SJSA1 (cell line): ENCODE measurements at places on chromosomes 5 and 9.
A peak's percentile ranks its signal among the peaks of the same experiment; 100 is the strongest.

GRCh38 chr9:25994605-25995004, 316.4 kb upstream of the TUSC1 start:
- DNase-seq, result no peak

- DNase-seq, result peak; percentile 95
Measured at GRCh38 chr5:151072630-151073025, 8.2 kb downstream of the TNIP1 start.

- no peak for DNase-seq
Measured at GRCh38 chr5:62093976-62094375, 212.0 kb upstream of the KIF2A start.

GRCh38 chr9:91130796-91131318, 230.9 kb downstream of the AUH start:
- DNase-seq, result no peak

DNA sequence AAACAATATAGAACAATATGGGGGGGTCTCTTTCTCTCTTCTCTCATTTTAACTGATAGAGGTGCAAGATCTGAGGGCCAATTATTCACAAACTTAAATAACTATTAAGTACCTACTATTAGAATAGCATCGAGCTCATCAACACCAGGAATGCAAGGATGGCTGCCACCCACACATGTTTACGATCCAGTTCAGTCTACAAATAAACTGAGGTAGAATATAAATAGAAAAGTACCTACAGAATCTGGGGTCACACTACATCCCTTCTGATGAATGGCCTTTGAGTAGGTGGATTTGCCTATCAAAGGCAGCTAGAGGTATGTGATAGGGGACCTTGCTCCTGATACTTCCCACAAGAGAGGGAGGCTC, 91.8 kb upstream of the ZNF366 start:
- no peak for DNase-seq

DNA sequence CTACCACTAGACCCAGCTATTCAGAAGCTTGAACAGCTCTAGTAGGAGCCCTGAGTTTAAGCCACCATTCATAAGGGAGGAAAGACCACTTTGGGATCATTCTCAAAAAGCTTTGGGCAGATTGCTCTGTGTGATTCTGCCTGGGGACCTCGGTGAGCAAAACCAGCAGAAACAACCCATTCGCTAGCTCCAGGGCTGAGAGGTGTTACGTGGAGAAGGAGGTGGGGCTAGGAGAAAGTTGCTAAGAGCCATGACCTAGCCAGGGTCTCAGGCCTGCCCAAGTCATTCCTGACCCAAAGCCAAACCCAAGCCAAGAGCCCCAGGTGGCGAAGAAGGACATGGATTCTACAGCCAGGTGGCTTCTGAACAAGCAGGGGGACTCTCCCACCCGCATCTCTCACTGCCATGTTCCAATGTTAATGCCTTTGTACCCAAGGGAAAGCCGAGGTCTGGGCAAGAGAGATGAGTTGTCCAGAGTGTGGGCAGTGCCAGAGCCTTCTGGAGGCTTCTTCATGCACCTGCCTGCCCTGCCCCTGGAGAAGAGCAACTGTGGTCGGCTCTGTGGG, 4.0 kb upstream of the BARHL1 start:
- no peak for DNase-seq

GRCh38 chr5:128100860-128101557, 17.4 kb downstream of the SLC12A2 start:
- DNase-seq, result no peak

- DNase-seq, result no peak
Measured at GRCh38 chr5:65961633-65962032, 35.3 kb downstream of the ERBIN start.

DNA sequence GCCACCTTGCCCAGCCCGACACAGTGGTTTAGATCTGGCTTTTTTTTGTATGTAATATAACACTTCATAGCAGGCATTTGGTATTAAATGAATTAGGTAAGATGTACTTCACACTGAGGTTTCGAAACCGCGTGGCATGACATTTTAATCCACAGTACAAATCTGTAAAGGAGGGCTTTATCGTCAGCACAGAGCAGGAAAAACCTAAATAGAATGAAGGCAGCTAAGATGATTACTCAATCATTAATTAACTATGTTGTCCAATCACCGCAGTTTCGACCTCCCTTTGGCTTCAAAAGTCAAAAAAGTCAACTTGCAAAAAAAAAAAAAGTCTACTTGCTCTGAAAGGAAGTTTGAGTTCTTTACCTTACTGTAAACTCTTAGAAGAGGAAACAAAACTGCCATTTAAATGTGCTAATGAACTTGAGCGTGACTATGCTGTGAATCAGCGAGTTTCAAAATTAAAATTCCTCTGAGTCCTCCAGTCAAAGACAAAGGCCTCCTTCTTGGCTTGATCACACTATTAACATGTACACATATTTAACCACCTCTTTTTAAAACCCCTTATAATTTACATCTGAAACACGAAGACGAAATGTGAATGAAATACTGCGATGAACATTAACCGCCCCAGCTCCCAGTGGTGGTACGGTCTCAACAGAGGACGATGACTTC, 698 bp upstream of the SEC24A start:
- DNase-seq, result no peak

DNA sequence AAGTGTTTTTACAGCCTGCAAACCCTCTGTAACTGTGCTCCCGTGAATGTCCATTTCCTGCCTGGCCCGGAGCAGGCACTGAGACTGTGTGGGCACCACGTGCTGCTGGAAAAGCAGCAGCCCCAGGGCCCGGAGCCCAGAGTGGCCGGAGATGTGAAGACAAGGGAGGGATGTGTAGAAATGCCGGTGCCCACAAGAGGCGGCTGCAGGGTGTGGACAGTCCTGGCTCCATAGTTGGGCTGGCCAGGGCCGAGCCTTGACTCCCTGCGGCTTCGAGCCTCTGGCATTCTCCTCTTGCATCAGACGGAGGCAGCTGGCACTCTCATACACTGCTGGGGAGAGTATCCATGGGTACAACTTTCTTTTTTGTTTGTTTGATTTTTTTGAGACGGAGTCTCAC, 13.2 kb upstream of the GFPT2 start:
- DNase-seq, result no peak

DNA sequence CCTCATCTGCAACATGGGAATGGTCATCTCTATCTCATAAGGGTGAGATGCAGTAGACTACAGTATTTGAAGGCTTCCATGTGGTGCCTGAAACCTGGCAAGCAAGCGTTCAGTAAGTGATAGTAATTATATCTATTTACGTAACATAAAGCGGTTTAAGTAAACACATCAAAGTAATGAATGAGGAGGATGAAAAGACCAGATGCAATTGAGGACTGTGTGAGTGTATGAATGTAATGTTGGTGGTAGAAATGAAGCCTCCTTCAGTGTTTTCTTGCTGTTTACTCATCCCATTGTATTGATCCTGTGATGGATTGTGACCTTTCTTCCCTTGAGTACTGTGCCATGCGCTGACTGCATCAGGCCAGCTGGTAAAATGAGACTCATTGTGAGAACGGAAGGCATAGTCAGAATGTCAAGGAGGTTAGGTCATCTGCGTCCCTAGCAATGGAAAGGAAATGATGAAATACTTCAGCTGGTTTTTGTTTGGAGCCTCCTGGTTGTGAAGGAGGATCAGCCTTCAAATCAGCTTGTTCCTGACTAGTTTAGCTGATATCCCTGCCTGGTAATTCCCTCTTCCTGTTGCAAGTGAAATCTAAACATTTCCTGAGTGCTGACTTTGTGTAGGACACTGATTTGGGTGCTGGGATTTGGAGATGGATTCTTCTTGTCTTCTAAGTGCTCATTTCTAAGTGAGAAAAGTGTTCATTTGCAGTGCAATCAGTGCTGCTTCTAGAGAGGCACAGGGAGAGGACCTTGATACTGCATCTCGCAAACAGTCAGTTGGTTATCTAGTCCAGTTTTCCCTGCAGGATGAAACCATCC, 35.6 kb downstream of the TNFSF8 start:
- peak; percentile 83 for DNase-seq

- DNase-seq, result no peak
Measured at GRCh38 chr9:92737611-92738299, 26.9 kb downstream of the BICD2 start.

DNA sequence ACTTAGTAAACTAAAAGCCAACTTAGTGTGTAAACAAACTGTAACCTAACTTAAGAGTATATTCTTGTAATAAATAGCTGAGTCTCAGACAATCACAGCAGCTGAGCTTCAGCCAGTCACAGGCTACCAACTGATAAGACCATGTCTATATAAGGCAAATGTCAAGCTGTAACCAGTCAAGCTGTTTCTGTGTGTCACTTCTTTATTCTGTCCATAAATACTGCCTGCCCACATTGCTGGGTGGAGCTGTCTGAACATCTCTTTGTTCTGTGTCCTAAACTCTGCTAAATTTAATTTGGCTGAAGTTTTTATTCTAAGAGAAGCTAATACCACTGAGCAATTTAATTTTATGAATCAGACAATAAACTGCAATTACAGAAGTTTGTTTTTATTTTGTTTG, 412.1 kb upstream of the CDH10 start:
- no peak for DNase-seq

DNA sequence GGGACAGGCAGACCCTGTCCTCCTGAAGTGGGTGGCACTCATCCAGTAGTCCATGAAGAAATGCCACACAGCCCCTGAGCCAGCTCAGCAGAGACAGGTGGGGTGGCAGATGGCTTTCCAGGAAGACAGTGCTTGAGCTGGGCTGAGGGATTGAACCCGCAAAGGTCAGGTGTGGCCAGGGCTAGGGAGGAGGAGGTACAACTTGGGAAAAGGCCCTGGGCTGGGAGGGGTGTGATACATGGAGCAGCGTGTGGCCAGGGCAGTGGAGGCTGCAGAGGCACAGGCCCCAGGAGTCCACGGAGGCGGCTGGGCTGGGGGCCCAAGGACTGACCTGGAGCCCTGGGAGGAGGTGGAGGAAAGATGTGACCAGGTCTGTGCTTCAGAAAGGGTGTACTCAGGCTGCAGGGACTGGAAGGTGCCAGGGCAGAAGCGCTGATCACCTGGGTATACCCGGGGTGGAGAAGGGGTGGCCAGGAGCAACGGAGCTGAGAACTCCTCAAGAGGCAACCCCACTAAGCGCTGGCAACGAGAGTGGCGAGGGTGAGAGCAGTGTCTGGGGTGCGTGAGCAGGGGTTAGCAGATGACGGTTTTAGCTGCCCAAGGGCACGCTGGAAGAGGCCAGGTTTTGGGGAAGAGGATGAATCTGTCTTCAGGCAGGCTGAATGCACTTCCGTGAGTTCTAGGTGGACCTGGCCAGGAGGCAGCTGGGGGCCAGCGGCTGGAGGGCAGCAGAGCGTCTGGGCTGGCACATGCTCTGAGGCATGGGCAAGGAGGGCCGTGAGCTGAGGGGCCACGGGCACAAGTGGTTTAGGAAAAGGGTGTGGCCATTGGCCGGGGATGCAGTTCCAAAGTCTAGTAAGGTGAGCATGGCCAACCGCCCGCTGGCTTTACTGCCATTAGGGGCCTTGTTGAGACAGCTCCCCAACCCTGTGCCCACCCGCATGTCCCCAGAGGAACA, 3.9 kb upstream of the RABL6 start:
- no peak for DNase-seq

DNA sequence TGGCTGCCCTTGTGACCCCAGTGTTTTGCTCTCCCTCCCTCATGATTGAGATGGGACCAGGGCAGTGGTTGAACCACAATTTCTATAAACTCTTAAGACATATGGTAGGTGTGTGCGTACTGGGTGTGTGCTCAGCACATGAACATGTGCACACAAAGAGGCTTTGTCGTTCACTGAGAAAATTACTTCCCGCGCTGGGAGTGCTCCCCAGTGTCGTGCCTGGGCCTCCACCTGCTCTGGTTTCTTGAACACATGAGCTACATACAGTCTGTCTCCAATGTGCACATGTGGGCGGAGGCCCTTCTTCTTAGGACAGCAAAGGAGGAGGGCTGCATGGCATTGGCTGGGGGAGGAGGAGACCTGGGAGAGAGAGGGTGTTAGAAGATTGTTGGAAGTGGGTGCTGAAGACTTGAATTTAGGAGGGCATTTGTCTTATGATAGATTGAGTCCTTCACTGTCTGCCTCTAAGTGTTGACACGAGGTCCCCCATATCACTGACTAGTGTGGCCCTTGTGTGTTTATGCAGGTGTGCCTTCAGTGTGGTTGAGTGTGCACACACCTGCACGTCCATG, 170.0 kb downstream of the CACNA1B start:
- DNase-seq, result no peak

DNA sequence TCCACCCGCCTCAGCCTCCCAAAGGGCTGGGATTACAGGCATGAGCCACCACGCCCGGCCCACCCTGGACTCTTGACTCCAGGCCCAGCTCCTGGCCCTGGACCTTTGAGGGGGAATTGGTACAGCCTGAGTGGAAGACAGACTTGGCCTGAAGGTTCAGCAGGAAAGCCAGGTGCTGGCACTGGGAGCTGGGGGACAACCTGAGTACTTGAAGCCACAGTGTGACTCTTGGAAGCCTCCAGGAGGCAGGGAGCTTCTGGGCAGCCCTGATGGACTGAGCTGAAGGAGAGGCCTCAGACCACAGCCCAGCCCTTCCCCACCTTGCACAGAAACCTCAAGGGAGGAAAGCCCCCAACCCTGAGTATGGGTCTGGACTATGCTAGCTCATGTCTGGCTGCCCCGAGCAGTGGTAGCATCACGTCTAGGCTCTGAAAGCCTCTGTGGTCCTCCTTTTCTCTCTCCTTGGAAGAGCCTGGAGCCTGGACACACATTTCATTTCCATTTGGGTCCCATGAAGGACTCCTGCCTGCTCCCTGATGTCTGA, 54.1 kb downstream of the RASGEF1C start:
- DNase-seq, result peak; percentile 36

DNA sequence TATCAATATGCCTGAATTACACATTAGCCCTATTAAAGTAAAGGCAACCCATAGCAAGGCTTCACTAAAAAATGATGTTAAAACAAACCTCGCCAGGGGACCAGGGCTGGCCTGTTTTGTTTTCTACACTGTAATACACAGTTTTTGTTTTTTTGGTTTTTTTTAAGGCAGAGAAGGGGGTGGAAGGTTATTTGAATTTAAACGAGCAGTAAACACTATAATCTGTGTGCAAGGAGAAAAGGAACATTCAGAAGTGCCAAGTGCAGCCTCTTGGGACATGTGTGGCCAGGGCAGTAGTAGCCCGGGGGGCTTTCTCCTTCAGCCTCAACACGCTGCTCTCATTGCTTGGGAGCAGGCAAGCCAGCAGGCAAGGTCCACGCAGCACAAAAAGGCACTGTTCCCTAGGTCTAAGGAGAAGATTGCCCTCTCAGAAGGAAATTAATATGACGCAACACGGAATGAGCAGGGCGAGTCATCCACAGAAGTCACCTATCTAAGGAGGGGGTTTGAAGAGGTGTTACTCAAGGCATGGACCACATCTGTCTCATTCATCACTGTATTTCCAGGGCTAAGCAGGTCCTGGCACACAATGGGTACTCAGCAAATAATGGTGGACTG, 16.2 kb downstream of the SIL1 start:
- DNase-seq, result no peak

DNA sequence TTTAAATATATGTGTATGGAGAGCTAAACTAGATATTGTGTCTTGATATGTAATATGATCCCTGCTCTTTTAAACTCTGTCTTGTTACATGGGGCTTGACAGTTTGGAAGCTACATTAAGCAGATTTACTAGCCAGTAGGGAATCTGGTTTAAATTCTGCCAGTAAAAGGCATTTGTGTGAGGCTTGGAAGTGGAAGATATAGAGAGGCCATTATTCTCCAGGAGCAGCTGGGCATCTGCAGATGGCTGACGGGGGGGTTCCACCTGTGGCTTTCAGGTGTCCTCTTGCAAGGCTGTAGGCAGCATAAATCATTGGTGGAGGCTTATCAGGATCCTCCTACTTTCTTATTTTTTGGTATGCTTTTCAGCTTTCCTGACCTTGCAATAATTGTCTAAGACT, 179.1 kb upstream of the FBXL7 start:
- DNase-seq, result no peak
